ENCODE measurements at places on chromosomes 11 and 22.

GRCh38 chr11:92246630-92247029, 22.0 kb downstream of the FAT3 start:
- no peak for DNase-seq

DNA sequence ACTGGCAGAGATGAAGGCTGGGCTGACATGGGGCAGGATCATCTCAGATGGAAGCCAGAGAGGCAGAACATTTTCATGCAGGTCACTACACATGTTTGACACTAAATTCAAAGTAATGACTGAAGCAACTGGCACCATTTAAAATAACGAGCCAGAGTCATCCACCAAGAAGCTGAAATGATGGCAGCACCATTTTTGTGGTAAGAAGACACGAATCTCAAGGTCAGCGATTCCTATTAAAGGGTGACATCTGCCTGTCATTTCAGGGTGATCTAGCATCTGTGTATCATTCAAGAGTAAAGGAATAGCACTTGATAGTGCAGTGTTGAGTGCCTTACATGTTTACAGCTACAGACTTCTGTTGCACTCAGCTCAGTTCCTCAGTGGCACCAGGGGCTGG, 113.4 kb upstream of the C11orf87 start:
- DNase-seq = no peak

DNA sequence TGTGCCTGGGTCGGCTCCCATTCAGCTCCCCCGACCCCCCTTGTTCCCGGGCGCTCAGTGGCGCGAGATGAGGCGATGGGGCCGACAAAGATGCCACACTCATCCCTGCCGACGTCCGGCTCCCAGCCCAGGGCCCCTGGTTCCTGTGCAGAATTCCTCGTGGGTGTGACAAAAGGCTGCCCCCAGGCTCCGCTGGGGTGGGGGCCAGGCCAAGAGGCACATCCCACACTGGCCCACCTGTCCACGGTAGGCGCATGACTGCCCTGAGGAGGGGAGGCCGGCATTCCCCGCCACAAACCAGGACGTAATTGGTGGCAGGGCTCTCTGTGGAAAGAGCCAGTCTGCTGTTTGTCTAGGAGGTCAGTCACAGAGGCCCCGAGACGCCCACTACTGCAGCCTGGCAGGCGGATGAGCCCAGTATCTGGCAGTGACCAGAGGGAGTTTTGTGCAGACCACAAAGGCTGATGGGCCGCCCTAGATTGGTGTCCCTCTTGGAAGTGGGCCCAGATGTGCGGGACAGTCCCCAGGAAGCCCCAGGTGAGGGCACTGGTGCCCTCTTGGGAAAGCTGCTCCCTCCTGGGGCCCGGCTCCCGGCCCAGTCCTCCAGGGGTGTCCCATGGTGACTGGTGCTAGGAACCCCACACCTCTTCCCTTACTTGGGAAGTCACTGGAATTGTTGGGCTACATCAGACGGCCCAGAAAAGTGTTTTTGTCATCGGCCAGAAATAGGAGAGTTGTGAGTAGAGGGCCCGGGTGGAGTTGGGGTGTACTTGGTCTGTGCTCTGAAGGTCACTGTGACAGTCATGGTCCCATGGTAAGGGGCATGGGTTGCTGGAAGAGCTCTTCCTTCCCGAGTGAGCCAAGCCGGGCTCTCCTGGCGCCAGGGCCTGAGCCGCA, 5.8 kb downstream of the CCND1 start:
- no peak for DNase-seq

GRCh38 chr11:125364121-125364826, 131.8 kb downstream of the FEZ1 start:
- DNase-seq = no peak

- no peak for DNase-seq
Observed at GRCh38 chr11:43907028-43907975, 26.7 kb downstream of the ALKBH3 start.

DNA sequence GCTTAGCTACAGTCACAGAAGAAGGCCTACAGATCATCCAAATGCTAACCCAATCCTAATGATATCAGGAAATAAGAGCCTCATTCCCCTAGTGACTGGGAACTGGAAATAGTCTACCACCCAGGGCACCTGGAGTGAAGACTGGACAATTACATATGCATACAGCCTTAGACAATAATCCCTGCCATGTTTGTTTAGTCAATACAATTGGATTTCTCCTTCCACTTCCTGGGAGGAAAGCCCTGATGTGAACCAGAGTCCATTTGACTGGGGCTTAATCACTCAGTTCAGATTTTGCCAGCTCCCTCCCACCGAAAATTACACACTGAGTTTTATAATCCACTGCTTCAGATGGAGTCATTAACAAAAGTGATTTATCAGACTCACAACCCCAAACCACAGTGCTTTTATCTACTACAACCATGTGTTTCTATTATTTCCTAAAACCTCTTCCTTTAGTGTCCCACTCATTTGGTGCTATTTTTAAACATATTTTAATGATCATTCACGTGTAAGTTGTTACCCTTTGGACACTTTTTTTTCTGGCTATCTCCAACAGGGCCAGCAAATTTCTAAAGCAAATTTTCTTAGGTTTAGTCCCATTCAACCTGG, 29.9 kb downstream of the CWF19L2 start:
- no peak for DNase-seq

DNA sequence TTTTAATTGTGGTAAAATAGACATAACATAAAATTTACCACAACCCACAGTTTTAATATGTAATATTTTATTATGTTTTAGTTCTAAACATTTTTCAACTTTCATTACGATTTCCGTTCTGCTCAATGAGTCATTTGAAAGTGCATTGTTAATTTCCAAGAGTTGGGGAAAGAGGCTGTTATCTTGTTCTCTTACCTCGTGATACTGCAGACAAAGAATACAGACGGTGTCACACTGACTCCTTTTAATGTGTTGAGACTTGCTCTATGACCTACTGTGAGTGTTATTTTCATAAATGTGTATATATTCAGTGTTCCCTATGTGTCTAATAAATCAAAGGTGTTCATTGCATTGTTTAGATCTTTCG, 10.8 kb upstream of the RAC2 start:
- no peak for DNase-seq

GRCh38 chr22:21044931-21045584, 688 bp upstream of the LRRC74B start:
- no peak for DNase-seq
